ENCODE measurements at places on chromosomes 1 and 21. TPM values are rescaled to one million over a fixed set of nuclear protein-coding genes. Genes with fewer than 3 reads are reported as not detected.

Gene CD1E
- total RNA-seq = not detected

GRCh38 chr1:214632091-214632490 lies 29.1 kb downstream of the CENPF start:
- peaks cover 2% of the 10 kb centered on the region for H3K36me3 ChIP-seq
- H3K4me3 ChIP-seq = no peak overlapping the region
- no peak overlapping the region for H3K27ac ChIP-seq
- H3K4me1 ChIP-seq = no peaks in the 10 kb centered on the region

DNA sequence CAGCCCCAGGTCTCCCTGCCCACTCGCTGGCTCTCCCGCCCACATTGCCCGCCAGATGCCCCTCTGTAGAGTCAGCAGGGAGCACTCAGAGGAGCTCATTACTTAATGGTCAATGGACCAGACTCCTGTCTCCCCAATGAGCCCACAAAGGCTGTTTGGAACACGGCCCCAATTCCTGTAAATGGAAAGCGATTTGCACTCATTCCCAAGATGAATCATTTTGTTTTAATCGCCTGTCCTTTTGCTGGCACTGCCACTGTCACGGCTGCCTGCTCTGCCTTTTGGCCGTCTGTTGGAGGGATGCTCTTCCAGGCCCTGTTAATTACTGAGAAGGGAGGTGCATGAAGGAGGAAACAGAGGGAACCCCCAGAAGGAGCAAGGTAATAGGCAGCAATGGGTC lies 44.8 kb upstream of the ATP2B4 start:
- no peaks in the 10 kb centered on the region for H3K27me3 ChIP-seq
- no peak for DNase-seq
- no peaks in the 10 kb centered on the region for H3K36me3 ChIP-seq
- H3K27ac ChIP-seq = no peak overlapping the region
- H3K4me1 ChIP-seq = no peaks in the 10 kb centered on the region

Gene ACTN2
- under 0.01 TPM for total RNA-seq

- peak overlapping the region; percentile 2 for H3K27ac ChIP-seq
- DNase-seq = peak; percentile 57
- peaks cover 3% of the 10 kb centered on the region for H3K27me3 ChIP-seq
- peaks cover 15% of the 10 kb centered on the region for H3K4me1 ChIP-seq
Observed at GRCh38 chr1:27391511-27392095, 819 bp upstream of the GPR3 start.

Gene OLFM3
- total RNA-seq = not detected

Gene OPTC
- total RNA-seq = not detected

DNA sequence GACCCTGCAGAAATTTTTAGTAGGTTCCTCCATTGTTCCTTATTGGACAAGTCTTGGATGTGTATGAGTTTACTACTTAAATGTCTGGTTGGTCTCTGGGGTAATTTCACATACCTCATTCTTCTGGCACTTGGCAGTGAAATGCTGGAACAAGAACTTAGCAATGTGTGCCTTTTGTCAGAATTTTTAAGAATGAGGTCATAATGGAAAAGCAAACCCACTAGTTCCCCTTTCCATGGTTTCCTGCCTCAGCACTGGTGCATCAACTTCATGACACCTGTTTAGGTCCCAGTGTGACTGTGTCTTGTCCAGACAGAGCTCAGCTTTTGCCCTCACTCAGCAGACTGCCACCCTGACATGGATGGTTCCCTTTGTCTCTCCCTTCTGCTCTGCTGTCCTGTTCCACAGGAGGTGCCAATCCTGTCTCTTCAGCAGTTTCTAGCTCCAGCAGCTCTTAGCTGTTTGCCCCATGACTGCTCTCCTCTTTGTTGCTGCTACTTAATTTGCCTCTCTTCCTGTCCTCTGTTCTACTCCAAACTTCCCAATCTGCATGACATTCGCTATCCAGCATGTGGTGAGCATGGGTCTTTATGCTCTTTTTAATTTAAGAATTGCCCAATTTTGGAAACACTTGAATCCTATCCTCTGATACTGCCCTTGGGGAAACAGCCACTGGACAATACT lies 135.6 kb downstream of the CYYR1 start:
- H3K4me1 ChIP-seq = no peaks in the 10 kb centered on the region
- H3K27ac ChIP-seq = no peak overlapping the region
- no peaks in the 10 kb centered on the region for H3K27me3 ChIP-seq
- H3K4me3 ChIP-seq = no peak overlapping the region
- DNase-seq = no peak
